ENCODE measurements at places on chromosomes 16 and 17.

DNA sequence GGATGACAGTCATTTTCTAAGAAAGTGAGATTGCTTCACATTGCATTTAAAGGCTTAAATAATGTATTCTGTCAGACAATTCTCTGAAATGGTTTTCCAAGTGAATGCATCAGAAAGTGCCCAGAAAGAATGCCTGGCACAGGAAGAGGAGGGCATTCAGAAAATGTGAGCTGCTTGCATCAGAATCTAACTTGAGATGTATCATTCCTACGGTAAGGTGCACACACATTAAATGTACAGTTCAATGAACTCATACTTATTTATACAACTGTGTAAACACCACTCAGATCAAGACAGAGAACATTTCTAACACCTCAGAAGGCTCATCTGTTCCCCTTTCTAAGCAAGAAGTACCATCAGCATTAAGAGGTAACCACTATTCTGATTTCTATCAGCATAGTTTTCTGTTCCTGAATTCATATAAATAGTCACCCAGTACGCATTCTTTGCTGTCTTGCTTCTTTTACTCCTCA, 638.0 kb downstream of the MAF start:
- DNase-seq, result no peak

- no peak for DNase-seq
Observed at GRCh38 chr16:13305019-13305755, 403.8 kb downstream of the SHISA9 start.

GRCh38 chr17:78893684-78894083, 9.3 kb downstream of the CEP295NL start:
- DNase-seq, result no peak

GRCh38 chr17:73474370-73474988, 162.7 kb upstream of the CDC42EP4 start:
- no peak for DNase-seq

All from stimulated activated CD4-positive, alpha-beta T cell treated with anti-CD3 and anti-CD28 coated beads, TNF-alpha, amount 100 ng/mL, for 1 hour (primary cell).